ENCODE measurements at places on chromosomes 1 and 21.

DNA sequence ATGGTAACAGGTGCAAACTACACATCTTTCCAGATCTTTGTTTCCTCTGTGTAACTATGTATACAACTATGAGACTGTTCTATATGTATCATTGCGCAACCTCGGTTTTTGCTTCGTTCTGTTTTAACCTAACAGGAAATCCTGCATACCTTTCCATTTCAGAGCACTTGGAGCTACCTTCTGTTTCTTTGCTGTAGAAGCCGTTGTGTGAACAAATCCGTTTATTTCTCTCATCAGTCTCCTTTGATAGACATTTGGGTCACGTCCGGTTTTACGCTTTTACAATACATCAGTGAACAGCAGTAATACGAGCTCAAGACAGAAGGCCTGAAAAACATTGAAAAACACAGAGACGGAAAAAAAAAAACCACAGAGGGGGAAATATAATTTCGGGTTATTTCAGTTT, 10.5 kb downstream of the ATP5IF1 start:
- no peak for DNase-seq

DNA sequence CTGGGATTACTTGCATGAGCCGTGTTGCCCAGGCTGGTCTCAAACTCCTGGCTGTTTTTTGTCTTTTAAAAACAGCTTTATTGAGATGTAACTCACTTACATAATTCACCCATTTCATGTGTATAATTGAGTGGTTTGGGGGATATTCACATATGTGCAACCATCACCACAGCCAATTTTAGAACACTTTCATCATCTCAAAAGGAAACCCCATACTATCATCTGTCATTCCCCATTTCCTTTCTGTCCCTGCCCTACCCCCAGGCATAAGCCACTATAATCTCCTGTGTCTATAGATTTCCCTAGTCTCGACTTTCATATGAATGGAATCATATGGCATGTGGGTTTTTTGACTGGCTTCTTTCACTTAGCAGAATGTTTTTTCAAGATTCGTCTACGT, 43.3 kb downstream of the GPR137B start:
- no peak for DNase-seq

- DNase-seq = no peak
Measured at GRCh38 chr1:32125313-32125712, 17.5 kb downstream of the KPNA6 start.

DNA sequence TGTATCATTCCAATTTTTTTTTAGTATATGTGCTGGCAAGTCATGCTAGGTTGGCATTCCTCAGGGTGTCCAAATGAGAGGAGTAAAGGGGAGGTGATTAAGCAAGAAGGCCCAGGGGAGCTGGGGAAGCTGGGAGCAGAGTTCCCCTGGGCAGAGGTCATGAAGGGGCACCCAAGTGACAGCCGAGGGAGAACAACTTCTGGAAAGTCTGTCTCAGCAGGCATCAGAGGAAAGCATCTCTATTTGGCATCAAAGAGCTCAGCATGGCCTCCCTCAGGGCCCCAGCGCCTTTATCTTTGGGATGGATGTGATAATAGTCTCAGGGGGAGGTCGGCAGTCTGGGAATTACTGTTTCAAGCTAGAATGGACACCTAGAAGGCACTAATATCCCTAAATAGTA, 5.0 kb upstream of the ENO1 start:
- DNase-seq = no peak
